Stimulated activated CD8-positive, alpha-beta memory T cell treated with anti-CD3 and anti-CD28 coated beads, Interleukin-7, amount 100 ng/mL, for 4 hours (primary cell): ENCODE measurements at places on chromosomes 13 and 19.

- DNase-seq: no peak
Observed at GRCh38 chr19:32924200-32924599, 47.6 kb downstream of the CEP89 start.

- DNase-seq: no peak
Observed at GRCh38 chr13:38384171-38384570, 34.5 kb downstream of the UFM1 start.

DNA sequence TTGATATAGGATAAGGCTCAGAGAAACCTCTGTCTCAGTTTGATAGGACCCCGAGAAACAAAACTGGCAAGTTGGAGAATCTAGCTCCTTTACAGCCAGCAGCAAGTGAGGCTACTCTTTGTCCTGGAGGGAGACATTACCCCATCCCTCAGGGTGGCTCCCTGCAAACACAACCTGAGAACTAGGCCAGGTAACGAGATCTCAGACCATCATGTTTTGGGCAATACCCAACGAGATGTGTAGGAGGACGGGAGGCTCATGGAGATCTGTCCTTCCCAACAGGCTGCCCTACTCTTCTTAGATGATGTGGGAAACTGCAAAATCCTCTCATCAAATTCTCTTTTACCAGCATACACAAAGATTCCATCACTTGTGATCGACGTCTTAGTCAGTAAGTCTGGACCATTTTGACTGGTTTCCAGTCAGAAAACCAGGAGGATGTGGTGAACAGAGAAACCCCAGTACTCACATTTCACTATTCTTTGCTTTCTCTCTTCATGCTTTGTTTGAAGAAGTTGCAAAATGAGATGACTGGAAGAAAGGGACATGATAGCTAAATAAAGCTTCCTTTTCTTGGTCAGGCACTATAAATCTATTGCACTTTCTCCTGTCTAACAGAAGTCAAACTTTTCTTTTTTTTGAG is 6.0 kb upstream of the CTU1 start:
- DNase-seq: no peak

DNA sequence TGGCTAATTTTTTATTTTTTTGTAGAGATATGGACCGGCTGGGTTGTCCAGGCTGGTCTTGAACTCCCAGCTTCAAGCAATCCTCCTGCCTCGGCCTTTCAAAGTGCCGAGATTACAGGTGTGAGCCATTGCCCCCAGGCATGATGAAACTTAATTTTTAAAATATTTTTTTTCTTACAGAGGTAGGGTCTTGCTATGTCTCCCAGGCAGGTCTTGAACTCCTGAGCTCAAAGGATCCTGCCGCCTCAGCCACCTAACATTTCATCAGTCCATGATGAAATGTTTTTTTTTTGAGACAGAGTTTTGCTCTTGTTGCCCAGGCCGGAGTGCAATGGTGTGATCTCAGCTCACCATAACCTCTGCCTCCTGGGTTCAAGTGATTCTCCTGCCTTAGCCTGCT is 12.4 kb downstream of the C19orf44 start:
- no peak for DNase-seq

- no peak for DNase-seq
Observed at GRCh38 chr19:48991873-48992580, 1.1 kb downstream of the GYS1 start.

- DNase-seq: no peak
Observed at GRCh38 chr13:113650275-113650674, 7.7 kb downstream of the ATP4B start.

DNA sequence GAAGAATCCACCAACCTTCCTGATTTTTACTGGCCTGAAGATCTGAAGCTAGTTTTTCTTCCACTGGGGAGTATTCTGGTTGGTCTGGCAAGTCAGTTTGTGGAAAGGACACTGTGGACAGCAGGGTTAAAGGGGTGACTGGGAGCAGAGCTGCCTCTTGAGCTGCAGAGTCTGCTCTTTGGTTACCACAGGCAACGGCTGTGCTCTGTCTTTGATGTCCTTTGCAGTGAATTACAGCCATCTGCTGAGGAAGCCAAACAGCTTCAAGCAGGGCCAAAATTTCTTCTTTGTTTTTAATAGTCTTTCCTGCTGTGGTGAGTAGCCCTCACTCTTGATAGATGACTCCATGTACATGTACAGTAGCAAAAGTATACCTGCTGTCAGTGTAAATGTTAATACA is 75.7 kb downstream of the ZNF100 start:
- no peak for DNase-seq
